ENCODE measurements at places on chromosomes 1 and 21.

- DNase-seq: peak; percentile 22
Observed at GRCh38 chr1:11893907-11894251, 32.3 kb downstream of the KIAA2013 start.

GRCh38 chr1:227954163-227954850 lies 6.6 kb upstream of the WNT9A start:
- DNase-seq: no peak

GRCh38 chr1:228043281-228043848 lies 36.6 kb downstream of the WNT3A start:
- no peak for DNase-seq

DNA sequence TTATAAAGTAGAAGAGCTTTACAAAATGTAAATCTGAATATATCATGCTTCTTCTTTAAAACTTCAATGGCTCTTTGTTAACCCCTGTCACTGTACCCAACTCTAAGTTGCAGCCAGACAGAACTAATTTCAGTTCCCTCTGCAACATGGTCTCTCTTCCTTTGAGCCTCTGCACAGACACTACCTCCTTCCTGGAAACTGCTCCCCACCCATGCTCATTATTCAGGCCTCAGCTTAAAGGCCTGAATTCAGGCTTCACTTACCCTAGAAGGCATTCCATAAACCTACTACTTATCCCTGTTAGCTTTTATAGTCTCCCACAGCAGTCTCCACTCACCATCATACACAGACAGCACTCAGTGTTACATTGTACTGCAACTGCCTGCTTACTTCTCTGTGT lies 2.6 kb upstream of the EEIG2 start:
- DNase-seq: no peak

DNA sequence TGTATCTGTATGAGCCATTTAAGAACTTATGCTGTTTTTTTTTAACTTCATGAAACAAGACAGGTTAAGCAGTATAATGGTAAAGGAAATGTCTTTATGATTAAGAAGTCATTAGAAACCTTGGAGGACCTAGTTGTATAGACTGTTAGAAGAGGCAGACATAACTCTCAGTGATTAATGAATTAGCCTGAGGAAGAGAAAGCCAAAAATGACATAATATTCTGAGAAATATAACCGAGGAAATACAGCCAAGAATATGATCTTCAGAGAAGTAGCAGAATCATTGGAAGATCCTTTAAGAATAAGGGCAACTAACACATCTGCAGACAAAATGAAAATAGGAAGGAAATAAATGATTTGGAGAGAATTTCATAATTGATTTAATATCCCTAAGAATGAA lies 738.1 kb upstream of the NCAM2 start:
- no peak for DNase-seq

DNA sequence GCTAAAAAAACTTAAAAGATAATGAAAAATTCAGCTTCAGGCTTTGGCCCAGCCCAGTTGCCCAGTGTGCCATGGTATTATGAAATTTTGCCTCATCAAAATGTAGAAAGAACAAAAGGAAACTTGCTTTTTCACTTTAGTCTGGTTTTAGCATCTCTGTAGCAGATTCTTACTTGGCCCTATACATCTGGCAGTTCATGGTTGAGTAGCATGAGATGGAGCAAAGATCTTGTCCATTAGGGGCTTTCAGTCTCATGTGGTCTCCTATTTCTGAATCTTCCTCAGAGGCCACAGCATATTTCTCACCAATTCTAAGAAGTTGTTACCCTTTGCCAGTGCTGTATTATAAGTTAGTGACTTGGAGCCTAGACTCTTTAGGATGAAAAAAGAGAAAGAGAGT lies 58.5 kb downstream of the ATP2B4 start:
- no peak for DNase-seq

DNA sequence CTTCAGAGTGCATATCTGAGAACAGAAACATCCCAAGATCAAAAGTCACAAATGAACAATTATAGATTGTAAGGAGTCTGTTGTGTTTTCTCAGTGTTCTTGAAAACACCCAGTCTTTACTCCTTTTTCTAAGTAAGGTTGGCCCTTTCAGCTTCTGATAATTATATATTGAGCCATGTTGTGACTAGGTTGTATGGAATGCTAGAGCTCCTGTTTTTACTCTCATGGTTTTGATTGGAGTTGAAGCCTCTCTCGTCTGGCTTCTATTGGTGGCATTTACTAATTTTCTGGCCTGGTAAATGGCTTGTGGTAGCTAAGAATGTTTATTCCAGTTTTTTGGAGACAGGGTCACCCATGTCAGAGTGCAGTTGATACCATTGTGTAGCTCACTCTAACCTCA lies 84.7 kb downstream of the NDUFS5 start:
- DNase-seq: no peak

GRCh38 chr1:153866045-153866850 lies 56.5 kb downstream of the GATAD2B start:
- no peak for DNase-seq

GRCh38 chr1:50308878-50309277 lies 114.4 kb downstream of the DMRTA2 start:
- no peak for DNase-seq

DNA sequence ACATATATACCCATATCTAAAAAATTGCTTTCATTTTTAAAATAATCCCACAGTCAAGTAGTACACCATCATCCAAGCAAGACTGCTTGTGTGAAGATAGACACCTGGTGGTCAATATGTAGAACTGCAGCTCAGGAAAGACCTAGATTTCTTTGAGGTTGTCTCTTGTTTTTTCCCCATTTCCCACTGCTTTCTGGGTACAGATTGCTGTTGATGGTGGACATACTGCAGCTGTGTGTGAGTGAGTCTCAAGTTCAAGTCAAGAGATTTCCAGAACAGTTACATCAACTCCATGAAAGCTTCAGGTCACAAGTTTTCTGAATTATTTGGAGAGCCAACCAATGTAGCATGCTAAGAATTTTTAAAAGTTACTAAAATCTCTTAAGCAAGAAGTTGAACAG lies 306.4 kb downstream of the DUSP10 start:
- DNase-seq: peak; percentile 6

DNA sequence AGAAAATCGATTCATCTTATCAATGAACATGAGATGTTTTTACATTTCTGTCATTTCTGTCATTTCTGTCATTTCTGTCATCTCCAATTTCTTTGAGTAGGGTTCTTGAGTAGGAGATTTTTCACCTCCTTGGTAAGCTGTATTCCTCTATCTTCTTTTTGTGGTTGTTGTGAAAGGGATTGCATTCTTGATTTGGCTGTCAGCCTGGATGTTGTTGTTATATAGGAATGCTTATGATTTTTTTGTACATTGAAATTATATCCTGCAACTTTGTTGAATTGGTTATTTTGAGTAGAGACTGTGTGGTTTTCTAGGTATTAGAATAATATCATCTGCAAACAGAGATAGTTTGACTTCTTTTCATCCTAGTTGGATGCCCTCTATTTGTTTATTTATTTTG lies 1233.7 kb downstream of the PLA2G4A start:
- DNase-seq: no peak

DNA sequence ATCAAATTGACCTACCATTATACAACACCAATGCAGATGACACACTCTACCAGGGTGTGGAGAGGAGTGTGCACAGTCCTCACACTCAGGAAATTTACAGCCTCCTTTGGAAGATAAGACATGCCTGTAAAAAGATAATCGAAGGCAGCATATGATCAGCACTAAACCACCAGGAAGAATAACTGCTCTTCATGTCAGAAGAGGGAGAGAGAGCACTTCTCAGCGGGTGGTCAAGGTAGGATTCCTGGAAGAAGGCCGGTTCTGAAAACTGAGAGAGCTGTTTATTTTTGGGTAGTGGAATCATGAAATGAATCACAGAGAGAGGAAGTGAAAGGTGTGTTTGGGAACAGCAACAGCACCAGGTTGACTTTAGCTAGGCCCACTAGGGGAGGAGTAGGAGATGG lies 14.0 kb upstream of the ZNF697 start:
- no peak for DNase-seq

Data from NCI-H2081 treated with DMSO at 0.1 percent for 48 hours (cell line).